ENCODE measurements at places on chromosomes 4 and X. TPM values are rescaled to one million over a fixed set of nuclear protein-coding genes. Genes with fewer than 3 reads are reported as not detected.

DNA sequence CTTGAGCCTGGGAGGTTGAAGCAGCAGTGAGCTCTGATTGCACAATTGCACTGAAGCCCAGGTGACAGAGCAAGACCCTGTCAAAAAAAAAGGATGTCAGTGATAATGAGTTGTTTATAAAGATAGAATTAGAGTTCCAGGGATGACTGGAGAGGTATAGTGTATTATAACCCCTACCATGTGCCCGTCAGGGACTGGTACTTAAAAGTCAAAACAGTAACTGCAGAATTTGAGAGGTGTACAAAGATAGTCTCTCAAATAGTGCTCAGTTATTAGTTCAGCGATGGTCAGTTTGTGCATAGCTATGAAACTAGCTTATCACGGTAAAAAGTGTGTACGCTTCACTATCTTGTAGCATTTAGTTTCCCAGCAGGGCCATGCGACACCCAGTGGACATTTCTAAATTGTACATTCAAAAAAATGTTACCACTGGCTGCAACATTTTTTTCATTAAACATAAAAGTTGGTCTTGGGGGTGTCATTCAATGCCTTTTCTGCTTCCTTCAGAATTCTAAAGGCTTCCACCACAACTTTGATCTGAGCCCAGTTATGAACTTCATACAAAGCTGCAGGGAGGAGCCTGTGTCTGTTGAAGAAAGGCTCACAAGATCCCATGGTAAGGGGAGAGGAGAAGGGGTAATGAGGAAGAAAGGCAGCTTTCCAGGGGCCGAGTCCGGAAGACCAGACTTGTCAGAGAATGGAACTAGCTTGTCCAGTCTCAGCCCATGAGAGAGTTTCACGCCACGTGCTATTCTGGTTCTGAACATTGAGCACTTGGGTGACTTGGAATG is 9.2 kb upstream of the GYG2 start:
- peak; percentile 74 for DNase-seq

- DNase-seq, result no peak
These were observed 137.4 kb upstream of the AGA start for GRCh38 chr4:177579649-177580048.

- peak; percentile 68 for DNase-seq
These were observed 822.1 kb upstream of the GALNTL6 start for GRCh38 chr4:170990989-170991589.

GRCh38 chr4:169024762-169025161 is 14.7 kb upstream of the CBR4 start:
- no peak for DNase-seq

DNA sequence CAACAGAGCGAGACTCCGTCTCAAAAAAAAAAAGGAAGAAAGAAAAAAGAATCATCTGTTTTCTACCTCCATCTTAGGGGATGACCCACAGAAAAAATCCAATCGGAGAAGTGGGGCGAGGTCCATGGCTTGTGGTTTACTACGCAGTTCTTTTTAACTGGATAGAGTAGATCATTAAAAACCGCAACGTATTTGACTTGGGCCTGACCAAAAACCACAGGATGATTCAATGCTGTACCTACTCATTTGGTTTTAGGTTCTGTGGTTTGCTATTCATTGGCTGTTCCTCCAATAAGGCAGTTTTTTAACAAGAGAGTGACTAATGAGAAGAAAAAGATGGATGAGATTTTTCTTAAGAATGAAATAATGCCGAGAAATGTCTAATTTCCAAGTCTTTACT is 83.7 kb downstream of the FREM3 start:
- no peak for DNase-seq

GRCh38 chrX:96703816-96704215 is 19.2 kb downstream of the DIAPH2 start:
- no peak for DNase-seq

- DNase-seq, result no peak
These were observed 152.7 kb downstream of the APBB2 start for GRCh38 chr4:41061482-41062185.

DNA sequence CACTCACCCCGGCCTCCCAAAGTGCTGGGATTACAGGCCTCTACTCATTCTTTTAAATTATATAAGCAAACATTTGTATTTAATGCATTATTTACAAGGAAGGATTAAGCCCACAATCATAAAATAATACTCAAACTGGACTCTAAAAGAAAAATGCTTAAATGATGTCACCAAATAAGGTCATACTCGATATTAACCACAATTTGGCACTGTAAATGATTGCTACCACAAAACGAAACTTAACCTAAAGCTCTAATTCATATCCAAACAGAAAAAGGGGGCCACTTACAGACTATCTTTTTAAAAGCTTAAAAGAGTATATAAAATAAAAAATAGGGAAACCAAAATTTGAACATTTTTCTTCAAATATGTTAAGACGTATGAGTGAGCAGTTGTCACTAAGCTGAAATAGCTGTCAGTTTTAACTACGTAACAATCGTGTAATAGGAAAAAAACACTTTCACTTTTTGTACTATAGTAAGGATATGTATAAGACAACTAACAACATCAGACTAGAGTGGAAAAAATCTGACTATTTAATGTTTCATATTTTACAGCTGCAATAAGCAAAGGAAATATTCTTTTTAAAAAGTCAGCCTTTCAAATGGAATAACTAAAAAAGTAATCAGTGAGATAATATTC is 108.2 kb upstream of the GPR34 start:
- DNase-seq, result no peak

GRCh38 chr4:157043131-157043530 is 32.8 kb upstream of the GLRB start:
- DNase-seq, result no peak

DNA sequence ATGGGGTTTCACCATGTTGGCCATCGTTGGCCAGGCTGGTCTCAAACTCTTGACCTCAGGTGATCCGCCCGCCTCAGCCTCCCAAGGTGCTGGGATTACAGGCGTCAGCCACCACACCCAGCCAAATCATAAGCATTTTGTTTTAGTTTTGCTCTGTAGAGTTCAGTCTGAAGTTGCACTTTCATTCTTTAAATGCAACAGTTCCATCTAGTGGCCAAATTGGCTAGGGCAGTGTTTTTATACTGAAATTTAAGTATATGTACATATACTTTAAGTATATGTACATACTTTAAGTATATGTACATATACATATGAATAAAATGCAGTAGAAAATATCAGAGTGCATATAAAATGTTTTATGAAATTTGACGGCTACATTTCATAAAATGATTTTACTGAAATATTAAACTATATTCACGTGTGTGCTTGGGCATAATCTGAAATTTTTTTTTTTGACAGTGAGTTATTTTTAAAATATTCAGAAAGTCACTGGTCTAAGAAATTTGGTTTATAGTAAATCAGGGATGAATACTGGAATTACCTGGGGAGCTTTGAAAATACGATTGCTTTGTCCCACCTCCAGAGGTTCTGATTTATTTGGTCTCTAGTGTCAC is 145.5 kb downstream of the NWD2 start:
- DNase-seq, result peak; percentile 87

GRCh38 chr4:24419181-24420034 is 164.9 kb downstream of the DHX15 start:
- DNase-seq, result peak; percentile 88

- no peak for DNase-seq
These were observed 36.0 kb downstream of the SLC9A7 start for GRCh38 chrX:46722742-46723568.

- DNase-seq, result peak; percentile 40
These were observed 6.2 kb downstream of the CHIC2 start for GRCh38 chr4:54058171-54058570.

GRCh38 chr4:20625426-20625825 is 74.8 kb upstream of the PACRGL start:
- DNase-seq, result no peak

Gene AMMECR1
- total RNA-seq, result 8.5 TPM

Gene PPEF2
- total RNA-seq, result not detected

Gene ZCCHC4
- total RNA-seq, result 11.7 TPM

Gene HPF1
- 18.2 TPM for total RNA-seq

Gene CT45A3
- total RNA-seq, result not detected

Gene KIF4A
- total RNA-seq, result 12.6 TPM

Gene CT45A10
- not detected for total RNA-seq

Gene ITM2A
- not detected for total RNA-seq

Gene OCIAD1
- 70.6 TPM for total RNA-seq

Gene CSN1S1
- total RNA-seq, result not detected

Gene PRRG1
- not detected for total RNA-seq

Gene FGB
- total RNA-seq, result not detected

Gene STBD1
- not detected for total RNA-seq

All from Karpas-422 (cell line).